Stimulated activated CD4-positive, alpha-beta T cell treated with anti-CD3 and anti-CD28 coated beads, Interleukin-1b, Interleukin-23, amount 100 ng/mL, for 1 hour (primary cell): ENCODE measurements at places on chromosomes 7 and 10.

GRCh38 chr10:173741-174140 is 38.5 kb downstream of the ZMYND11 start:
- DNase-seq = no peak

GRCh38 chr10:132838346-132838970 is 52.5 kb upstream of the NKX6-2 start:
- DNase-seq = no peak

DNA sequence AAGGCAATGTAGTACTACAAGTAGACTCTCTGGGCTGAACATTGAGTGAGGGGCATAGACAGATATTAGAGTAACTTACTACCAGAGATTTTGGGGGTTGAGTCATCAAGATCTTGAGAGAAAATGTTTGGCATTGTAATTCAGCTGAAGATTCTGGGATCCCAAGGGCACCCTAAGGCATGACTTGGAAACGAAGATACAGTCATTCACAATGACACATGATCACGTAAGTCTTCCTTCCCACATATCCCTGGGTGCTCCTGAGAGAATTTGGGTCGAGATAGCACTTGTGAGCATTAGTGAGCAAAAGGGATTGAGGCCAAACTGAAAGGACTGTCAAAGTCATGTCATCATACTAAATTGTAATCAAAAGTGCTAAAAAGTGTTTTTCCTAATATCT is 192.5 kb upstream of the PCLO start:
- no peak for DNase-seq

DNA sequence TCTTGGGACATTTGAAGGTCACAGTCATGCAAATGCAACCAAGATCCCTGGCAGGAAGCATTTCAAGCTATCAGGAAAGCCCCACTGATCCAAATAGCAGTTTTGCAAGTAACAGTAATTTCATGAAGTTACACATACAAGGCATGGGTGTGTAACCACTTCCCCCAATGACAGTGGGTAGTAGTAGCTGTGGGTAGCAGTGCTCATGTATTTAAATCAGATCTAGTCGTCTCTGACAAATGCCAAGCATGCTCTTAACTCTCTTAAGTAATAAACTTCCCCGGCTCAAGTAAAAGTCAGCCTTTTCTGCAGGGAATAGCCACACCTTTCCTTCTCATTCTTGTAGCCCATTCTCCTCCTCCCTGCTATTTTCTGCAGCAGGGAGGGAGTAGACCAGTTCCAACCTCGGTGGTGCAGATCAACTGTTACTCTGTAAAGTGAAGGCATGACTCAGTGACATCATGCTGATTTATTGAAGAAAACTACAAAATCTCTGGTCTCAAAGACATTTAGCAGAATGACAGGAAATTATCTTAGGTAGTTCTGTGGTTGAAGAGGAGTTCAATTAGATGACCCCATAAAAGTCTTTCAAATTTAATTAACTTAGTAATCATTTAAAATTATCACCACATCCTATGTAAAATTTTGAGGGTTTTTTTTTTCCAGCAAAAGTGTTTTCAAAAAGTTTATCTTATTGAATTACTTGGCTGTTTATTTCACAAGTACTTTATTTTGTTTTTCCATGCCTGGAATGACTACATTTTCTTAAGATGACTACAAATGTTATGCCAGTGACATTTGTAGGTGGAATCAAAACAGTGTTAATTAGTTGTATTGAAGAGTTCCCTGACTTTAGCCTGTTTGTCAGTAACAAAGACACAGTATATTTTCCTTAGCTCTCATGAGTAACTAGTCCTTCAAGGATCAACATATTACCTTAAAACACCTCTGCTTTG is 568.3 kb downstream of the INHBA start:
- no peak for DNase-seq

GRCh38 chr10:11828682-11829284 is 5.6 kb downstream of the PROSER2 start:
- no peak for DNase-seq

- DNase-seq = no peak
These were observed 102.6 kb upstream of the AFAP1L2 start for GRCh38 chr10:114506871-114507385.

DNA sequence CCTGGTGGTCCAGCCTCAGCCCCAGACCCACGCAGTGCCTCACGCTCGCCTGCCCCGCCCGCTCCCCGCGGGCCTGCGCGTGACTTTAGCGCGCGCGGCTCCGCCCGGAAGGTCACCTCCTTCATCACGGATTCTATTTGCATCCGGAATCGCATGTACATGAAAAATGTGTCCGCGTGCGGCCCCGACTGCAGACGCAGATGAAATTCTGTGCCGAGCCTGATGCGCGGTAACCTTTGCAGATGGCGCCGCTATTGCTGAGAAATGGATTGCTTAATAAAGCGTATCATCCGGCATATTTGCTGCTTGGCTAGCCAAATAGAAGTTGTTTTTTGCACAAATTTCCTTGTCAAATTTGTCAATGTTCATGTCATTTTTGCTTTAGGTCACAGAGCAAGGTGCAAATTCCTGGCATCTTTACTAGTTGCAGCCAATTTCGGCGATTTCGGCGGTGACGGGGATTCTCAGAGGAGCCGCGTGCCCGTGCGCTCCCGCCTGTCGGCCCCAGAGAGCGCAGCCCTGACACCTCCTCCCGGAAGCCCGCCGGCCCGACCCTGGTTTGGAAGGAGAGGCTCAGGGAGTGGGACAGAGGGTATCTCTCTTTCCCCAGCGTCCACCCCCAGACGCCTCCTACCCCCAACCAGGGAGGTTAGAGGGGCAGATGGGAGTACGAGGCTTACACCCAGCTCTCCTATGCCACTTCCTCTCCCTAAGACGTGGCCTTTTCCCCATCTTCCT is 85.9 kb upstream of the PAX2 start:
- DNase-seq = no peak

- DNase-seq = no peak
These were observed 50.9 kb downstream of the CUX1 start for GRCh38 chr7:101868191-101868950.

DNA sequence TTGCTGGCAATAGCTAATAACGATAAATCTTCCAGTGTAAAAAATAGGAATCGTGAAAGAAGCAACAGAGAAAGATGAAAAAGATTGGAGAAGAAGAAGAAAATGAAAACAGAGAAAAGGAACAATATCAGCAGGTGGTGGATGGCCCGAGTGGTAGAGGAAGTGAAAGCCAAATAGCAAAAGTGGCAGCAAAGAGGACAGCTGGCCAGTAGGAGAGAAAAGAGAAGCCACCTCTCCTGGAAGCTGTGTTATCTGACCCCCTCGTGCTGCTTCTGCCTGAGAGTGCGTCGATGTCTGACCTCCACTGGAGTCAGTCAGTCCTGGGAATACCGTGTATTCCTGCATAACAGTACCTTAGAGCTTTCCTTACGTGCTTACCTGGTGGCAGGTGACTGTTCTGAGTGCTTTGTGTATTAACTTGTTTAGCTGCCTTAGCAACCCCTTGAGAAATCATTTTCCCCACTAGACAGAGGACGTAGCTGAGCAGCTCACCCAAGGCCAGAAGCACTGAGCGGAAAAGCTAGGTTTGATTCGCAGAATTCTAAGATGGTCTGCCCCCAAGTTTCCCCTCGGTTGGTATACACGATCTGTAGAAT is 88.3 kb downstream of the CHN2 start:
- DNase-seq = no peak

DNA sequence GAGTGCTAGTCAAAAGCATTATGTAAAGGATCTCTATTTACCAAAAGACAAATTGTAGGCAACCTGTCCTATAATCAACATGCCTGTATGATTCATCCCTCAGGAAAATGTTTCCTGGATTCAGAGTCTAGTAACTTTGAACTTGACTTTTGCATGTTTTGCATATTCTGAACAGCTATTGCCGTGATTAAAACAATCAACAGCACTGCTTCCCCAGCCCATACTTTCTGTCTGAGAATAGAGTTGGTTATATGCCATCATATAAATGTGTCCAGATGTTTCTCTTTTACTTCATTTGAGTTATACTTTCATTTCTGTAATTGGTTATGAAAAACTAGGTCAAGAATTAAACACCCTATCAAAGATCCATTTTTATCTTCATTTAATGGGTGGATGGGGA is 83.5 kb downstream of the ZMYND11 start:
- no peak for DNase-seq
